Stimulated activated CD4-positive, alpha-beta T cell treated with anti-CD3 and anti-CD28 coated beads, Interleukin-4, amount 100 ng/mL, for 1 hour (primary cell): ENCODE measurements at places on chromosomes 13 and 19.

- no peak for DNase-seq
Observed at GRCh38 chr13:49481788-49482187, 14.0 kb upstream of the PHF11 start.

GRCh38 chr19:23070353-23071146 lies 46.3 kb upstream of the ZNF730 start:
- no peak for DNase-seq

DNA sequence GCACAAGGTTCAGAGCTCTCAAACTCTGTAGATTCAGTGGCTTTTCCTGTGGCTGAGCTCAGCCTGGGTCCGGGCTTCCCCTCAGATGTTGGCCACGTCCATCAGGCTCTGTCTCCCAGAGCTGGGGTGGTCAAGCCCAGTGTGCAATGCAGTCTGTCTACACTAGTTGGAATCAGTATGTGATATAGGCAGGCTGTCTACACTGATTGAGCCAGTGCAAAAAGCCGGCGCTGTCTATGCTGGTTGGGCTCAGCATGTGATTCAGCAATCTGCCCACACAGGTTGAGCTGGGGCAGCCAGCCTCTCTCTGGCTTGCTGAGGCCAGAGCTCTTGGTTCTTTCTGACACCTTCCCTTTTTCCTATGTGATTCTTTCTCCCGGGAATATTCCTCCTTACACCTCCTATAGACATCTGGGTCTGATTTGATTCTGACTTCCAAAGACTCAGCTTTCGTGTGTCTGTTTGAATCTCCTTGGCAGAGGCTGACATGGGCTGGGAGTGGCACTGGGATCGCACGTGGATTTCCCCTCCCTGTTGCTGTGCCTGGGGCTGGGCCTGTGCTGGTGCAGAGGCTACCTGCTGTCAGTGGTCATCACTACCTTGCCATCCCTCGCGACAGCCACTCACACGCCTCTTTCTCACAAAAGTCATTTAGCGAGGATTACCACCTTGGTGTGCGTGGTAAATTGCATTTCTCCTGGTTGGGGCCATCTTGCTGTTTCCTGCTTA lies 9.3 kb downstream of the CHST8 start:
- no peak for DNase-seq

GRCh38 chr13:44452418-44452817 lies 78.8 kb downstream of the SERP2 start:
- no peak for DNase-seq

DNA sequence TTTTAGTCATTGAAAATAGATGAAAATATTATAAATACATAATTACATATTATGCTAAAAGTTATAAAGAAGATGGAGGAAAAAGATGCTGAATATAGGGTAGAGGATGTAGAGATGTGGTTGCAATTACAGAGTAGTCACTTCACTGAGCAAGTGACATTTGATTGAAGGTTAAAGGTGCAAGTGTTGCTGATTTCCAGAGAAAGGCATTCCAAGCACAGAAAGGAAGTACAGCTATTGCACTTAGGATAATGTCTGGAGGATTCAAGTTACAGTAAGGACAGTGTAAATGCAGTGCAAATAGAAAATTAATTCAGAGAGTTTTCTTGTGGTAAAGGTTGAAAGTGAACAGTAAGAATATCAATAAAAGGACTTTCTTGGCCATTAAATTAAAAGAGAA lies 1721.8 kb downstream of the PCDH9 start:
- DNase-seq, result no peak

DNA sequence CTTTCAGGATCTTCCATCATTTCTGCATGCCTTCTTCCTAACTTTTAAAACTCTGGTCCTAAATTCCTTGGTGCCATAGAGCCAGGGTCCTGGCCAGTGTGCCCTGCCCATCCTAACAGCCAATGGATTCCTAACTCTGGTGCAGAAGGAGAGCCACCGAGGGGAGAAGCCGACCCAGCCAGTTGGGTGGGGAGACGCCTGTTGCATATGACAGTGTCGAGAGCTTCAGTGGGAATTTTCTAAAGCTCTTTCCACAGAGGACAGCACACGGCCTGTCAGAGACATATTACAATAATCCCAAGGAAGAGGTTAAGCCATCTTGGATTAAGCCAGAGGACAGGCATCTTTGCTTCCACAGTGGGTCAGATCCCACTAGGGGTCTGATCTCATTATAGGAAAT lies 180.4 kb downstream of the ZNF536 start:
- DNase-seq, result no peak

GRCh38 chr13:21701460-21701859 lies 30.6 kb downstream of the FGF9 start:
- DNase-seq, result no peak

- no peak for DNase-seq
Observed at GRCh38 chr13:33910255-33910654, 92.3 kb downstream of the RFC3 start.

DNA sequence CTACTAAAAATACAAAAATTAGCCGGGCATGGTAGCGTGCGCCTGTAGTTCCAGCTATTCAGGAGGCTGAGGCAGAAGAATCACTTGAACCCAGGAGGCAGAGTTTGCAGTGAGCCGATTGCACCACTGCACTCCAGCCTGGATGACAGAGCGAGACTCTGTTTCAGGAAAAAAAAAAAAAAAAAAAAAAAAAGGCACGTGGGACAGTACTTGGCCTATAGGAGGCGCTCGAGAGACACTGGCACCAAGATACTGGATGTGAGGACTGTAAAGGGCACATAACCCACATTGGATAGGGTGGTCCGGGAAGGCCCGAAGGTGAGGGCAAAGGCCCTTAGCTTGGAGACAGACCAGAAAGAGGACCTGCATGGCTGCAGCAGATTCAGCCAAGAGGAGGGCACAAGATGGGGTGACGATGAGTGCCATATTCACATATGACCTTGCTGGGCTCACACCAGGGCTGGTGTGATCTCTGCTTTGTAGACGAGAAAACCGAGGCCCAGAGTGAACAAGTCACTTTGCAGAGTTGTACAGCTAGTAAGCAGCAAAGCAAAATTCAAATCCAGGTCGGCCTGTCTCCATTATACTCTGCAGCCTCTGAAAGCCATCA lies 89.4 kb downstream of the DPF1 start:
- peak; percentile 10 for DNase-seq

GRCh38 chr19:41553804-41554203 lies 22.2 kb upstream of the CEACAM21 start:
- DNase-seq, result no peak

DNA sequence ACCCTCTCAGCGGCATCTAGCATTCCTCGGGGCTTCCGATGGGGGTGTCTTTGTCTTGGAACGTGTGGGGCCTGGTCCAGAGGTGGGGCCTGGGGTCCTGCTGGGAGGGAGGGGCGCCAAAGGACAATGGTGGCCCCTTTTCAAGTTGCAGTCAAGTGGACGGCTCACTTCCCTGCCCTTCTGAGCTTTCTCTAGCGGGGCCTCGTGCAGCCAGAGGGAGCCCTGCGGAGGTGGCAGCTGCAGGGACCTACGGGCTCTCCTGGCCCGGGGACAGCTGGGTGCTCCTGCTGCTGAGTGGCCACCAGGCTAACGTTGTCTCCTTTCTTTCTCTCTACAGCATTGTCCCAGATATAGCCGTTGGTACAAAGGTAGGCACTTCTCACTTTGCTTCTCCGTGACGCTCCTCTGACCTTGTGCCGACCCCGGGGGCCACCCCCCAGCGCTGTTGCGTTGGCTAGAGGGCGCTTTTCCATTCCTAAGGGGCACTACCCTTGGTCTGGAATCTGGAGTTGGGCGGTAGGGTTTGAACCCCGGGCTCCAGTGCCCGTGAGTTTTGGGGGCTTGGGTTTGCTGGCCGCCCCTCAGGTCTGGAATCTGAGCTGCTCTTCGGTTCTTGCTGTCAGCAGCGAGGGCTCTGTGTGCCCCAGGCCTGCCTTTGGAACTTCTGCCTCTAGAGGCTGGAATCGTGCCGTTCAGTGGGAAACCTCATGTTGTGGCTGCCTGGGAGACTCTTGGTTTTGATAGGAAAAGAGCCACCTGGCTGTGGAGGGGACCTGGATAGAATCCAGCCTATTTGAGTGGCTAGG lies 2.0 kb downstream of the PTBP1 start:
- no peak for DNase-seq

GRCh38 chr19:8531470-8531869 lies 17.5 kb upstream of the ZNF414 start:
- DNase-seq, result no peak

- no peak for DNase-seq
Observed at GRCh38 chr13:28306325-28306724, 168.0 kb downstream of the PAN3 start.

GRCh38 chr13:30391956-30392680 lies 30.2 kb upstream of the UBE2L5 start:
- DNase-seq, result no peak

- no peak for DNase-seq
Observed at GRCh38 chr13:93625536-93625935, 398.9 kb downstream of the GPC6 start.

DNA sequence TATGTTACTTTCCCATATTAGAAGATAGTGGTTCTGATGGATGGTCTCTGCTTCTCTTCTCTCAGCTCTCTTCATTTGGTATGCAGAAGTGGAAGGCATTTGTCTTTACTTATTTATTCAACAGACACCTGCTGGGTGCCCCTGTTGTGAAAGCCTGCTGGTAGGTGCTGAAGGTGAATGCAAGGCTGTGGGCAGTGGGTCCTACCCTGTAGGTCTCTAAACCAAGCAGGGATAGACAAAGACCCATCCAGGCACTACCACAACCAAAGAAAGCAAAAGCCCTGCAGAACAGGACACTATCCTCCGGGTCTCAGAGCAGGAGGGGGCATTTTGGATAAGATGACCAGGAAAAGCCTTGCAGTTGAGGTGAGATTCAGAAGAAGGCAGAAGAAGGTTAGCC lies 106.1 kb downstream of the STARD13 start:
- DNase-seq, result no peak

DNA sequence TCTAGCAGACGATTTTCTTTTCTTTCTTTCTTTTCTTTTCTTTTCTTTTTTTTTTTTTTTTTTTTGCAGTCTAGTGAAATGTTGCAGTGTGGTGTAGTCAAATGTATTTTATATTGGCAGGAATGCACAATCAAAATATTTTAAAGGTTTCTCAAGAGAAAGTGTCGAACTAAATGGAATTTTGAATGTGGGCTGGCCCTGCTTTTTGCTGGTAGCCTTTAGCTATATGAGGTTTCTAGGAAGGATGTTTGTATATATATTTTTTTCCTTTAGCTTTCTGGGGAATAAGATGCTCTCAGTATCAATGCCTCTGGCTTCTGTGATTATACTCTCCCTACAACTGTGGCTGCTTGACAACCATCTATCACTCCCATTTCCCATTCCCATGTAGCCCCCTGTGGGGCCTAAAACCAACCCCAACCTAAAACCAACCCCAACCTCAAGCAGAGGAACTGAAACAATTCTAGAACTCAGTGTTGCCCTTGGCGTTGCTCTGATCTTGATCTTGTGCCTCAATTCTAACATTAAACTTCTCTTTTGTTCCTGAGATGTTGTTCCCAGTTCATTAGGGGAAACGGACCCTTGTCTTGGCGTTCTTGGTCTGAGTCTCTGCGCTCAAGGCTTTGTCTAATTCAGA lies 27.1 kb downstream of the CYSLTR2 start:
- DNase-seq, result no peak

GRCh38 chr19:44303320-44303719 lies 1.5 kb downstream of the ZNF235 start:
- no peak for DNase-seq

- peak; percentile 37 for DNase-seq
Observed at GRCh38 chr13:39038569-39039030, 344 bp downstream of the NHLRC3 start.

GRCh38 chr19:4012092-4012974 lies 4.8 kb downstream of the PIAS4 start:
- no peak for DNase-seq

DNA sequence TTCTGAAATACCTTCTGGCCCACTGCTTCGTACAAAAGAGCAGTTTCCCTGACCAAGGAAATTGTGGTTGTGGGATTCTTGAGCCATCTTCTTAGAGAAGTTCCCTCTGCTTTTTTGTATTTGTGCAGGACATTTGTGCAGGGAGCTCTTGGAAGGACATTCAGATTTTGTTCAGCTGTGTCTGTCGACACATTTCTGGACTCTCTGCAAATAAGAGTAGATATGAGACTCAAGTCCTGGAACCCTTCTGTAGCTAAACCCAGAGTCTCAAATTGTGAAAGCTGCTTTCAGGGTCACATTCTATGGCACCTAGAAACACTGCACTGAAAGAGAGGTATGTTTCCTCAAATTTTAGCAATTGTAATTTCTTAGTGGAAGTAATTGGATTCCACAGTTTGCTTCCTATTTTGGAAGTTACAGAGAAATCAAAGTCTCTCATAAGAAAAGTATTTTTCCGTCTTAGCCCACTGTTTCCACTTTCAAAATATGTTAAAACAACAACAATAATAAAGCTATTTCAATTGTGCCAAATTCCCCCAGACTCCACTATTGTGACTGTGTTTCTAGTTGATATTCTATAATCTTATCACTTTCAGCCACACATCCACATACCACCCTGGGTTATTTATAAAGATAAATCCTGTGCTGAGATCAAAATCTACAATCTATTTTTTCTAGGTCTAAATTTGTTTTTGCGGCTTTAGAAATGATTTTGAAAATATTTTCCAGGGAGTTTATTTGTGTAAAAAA lies 224.0 kb downstream of the COG6 start:
- no peak for DNase-seq

DNA sequence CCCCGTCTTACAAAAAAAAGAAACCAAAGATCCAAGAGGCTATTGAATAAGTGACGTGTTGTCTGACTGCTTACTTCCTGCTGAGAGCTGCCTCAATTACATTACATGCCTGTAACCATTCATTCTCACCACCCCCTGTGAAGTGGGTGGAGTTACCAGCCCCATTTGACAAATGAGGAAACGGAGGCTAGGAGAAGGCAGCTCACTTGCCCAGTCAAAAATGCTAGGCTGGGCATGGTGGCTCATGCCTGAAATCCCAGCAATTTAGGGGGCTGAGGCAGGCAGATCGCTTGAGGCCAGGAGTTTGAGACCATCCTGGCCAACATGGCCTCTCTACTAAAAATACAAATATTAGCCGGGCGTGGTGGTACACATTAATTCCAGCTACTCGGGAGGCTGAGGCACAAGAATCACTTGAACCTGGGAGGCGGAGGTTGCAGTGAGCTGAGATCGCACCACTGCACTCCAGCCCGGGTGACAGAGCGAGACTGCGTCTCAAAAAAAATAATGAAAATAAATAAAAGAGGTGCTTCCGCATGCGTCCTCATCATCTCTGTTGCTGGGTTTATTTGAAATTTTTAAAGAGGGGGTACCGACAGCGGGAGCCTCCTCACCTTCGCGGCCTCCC lies 499 bp downstream of the LSM7 start:
- DNase-seq, result peak; percentile 53
